ENCODE measurements at places on chromosomes 13 and 19. TPM values are rescaled to one million over a fixed set of nuclear protein-coding genes. Genes with fewer than 3 reads are reported as not detected.

DNA sequence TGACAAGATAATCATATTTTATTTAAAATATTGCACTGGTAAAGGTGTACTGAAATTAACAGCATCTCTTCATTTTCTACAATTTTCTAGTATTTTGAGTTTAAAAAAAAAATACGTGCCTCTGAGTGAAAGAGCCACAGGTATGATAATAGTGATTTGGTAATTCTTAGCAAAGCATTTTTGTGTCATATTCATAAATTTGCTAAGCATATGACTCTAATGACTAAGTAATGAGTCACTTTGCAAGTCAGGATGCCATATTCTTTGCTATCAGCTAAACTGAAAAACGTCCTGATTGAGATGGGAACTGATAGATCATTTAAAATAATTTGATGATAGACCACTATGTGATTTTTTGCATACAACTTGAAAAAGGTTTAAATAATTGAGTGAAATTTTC lies 136.1 kb upstream of the IRS2 start:
- no peak for DNase-seq

DNA sequence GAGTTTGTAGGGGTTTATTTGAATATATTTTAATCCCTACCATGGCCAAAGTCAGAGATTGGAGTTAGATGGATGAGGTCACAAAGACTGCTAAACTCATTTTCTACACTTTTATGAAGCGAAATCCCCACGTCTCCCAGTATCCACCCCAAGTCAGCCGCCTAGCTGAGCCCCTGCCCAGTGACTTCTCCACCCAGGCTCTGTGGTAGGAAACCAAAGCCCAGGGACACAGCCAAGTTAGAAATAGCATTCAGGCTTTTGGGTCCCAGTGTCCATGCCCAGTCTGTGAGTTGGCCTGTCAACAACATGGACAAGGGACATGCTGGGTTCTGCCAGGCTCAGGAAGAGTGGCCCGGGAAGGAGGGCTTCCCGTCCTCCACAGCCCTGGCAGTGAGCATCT lies 474.0 kb downstream of the FOXO1 start:
- DNase-seq, result no peak

DNA sequence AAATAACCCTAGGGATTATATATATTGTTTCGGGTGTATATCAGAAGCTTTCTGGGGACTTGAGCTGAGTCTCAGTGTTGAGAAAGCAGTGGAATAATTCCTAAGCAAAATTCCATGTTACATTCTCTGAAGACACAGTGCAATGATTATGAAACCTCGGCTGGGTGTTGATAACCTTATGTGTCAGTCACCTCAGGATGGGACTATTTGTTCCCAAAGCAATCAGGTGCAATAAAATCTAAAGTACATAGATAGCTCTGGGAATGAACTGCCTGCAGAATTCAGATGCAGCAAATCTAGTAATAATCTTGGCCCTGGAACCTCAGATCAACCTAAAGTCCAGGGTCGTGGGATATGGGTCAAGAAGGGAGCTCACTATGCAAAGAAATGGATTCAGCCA lies 53.0 kb downstream of the EDNRB start:
- no peak for DNase-seq

DNA sequence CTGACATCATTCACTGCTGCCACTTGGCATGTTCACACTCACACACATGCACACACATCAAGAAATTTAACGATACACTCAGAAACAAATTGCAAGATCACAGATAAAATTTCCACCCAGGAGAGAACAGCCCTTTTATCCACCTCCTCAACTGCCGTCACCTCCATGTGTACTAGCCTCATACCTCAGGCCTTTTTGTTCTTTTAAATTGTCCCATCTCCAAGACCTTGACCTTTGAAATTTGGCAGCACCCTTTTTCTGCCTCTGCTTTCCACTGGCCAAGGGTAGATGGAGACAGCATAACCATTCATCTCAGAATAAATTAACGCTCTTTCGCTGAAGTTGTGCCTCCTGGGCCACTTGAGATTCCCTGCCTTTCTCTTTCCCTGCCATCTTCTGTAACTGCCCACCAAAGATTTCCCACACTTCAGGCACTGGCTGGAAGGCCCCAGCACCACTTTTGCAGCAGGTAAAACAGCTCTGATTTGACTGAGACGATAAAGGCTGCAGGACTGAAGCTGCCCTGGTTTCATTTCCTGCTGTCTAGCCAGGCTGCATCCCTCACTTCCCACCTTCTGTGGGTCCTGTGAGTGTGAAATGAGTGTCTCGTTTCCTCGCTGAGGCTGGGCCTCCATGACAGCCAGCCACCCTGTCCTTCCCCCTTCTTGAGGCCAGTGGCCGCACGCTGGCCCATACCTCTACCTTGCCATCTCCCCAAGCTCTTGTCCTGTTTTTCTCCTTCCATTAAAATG lies 39.3 kb downstream of the MBNL2 start:
- DNase-seq, result no peak

DNA sequence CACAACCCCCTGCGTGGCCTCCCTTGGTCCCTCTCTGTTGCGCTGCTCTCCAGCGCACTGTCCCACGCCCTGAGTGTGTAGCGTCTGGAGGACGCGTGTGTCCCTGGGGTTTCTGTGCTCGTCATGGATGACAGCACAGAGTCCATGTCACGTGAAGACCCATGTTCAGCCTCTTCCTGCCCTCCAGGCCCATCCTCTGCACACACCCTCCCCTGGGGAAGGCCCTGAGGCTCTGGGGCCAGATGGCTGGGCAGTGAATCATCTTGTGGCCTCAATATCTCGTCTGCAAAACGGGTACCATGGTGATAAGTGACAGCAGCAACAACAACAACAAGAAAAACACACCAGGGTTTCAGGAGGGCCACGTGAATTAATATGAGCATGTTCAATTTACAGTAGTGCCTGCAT lies 71.5 kb upstream of the ARHGEF7 start:
- peak; percentile 90 for DNase-seq

- DNase-seq, result no peak
These were observed 201.5 kb downstream of the TM9SF2 start for GRCh38 chr13:99702687-99703319.

GRCh38 chr13:48746821-48747220 lies 93.1 kb downstream of the CYSLTR2 start:
- no peak for DNase-seq

DNA sequence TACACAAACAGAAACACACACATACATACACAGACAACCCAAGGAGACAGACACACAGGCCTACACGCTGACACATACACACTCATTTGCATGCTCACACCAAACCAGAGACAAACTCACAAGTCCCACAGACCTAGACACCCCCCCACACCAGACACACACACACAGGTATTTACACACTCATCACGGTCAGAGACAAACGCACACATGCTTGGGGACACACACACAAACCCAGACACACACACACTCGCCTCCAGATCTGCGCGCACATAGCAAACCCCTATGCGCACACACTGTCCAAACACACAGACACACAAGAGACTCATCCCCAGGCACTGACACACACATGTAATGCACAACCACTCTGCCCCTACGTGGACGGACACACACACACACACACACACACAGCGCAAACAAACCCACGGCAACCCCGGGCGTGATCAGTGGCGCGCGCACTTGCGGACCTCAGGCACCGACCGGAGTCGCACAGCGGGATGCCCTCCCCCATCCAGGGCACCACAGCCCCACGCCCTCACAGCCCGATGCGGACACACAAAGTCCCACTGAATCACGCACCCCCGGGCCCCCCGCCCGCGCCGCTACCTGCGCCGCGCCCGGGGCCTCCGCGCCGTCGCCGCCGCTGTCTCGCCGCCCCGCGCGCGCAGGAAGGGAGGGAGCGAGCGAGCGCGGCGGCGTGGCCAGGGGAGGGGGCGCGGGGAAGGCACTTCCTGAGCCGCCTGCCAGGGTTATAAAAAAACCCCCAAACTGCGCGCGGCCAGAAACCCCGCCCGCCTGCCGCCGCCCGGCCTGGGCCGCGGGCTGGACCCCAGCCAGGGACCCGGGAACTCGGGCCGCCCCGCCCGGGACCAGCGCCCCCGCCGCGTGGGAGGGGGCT lies at the start of gene ADAMTS10:
ADAMTS10 (minus strand) TSS at position 675 of the 895 bp plus-strand sequence. CDS start 5,005 bp downstream, outside the sequence.
- no peak for DNase-seq

DNA sequence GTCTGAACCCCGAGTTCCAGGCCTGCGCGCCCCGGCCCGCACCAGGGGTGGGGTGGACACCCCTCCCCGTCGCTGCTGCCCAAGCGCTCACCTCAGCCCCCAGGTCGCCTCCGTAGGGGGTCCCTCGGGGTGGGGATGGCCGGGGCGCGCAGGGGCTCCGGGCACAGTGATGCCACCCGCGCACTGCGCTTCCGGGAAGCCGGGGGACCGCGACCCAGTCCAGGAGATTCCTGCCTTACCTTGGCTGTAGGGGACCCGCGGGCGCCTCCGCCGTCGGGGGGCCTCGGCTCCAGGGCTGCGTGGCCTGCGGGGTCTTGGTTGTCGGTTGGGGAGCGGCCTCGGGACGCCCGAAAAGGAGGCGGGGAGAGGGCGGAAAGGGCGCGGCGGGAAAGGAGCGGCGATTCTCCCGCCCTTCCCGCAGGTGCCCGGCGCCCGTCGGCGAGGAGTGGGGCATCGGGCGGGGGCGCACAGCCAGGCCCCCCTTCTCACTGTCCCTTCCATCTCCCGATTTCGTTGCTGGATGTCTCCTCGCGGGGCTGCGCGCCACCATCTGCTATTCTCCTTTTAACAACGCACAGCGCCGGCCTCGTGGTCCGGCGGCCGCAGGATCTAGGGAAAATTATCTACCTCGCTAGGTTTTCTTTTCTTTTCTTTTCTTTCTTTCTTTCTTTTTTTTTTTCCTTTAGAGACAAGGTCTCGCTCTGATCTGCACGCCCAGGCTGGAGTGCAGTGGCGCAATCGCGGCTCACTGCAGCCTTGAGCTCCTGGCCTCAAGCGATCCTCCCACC lies at the start of gene KEAP1:
KEAP1 (minus strand) TSS at position 355 of the 788 bp plus-strand sequence. CDS start 3,323 bp downstream, outside the sequence.
- DNase-seq, result peak; percentile 23

- no peak for DNase-seq
These were observed 34.2 kb downstream of the COMP start for GRCh38 chr19:18756896-18757295.

DNA sequence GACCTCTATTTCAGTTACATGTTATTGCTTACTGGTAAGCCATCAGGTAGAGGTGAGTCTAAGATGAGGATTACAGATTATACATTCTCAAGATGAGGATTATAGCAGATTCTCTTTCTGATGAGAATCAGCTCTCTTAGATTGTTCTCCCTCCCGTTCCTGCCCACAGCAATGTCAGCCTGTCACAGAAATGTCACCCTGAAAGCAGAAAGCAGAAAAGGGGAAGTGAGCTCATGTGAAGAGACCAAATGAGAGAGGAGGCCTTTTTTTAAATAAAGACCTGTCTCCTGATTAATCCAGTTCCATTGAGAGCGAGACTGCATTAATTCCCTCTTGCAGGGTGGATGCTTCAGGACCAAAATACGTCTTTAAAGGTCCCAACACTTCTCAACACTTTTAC lies 445.6 kb downstream of the KCTD12 start:
- DNase-seq, result no peak

- no peak for DNase-seq
These were observed 153.1 kb downstream of the PCDH17 start for GRCh38 chr13:57784633-57785032.

DNA sequence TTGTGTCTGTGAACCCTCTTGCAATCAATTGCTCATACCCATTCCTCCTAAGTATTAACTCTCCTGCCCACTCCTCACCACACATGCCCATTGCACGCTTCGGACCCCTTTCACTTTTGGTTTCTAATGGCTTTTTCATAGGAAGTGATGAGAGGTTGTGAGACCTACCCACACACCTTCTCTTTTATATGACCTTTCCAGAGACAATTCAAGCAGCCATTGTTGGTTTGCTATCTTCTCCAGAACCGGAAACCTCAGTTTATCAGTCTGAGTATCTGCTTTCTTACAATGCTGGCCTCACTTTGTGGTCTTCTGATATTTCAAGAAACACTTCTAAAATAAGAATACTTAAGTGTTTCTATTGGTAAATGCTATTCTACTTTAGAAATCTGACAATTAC lies 1550.8 kb upstream of the SLC10A2 start:
- no peak for DNase-seq

DNA sequence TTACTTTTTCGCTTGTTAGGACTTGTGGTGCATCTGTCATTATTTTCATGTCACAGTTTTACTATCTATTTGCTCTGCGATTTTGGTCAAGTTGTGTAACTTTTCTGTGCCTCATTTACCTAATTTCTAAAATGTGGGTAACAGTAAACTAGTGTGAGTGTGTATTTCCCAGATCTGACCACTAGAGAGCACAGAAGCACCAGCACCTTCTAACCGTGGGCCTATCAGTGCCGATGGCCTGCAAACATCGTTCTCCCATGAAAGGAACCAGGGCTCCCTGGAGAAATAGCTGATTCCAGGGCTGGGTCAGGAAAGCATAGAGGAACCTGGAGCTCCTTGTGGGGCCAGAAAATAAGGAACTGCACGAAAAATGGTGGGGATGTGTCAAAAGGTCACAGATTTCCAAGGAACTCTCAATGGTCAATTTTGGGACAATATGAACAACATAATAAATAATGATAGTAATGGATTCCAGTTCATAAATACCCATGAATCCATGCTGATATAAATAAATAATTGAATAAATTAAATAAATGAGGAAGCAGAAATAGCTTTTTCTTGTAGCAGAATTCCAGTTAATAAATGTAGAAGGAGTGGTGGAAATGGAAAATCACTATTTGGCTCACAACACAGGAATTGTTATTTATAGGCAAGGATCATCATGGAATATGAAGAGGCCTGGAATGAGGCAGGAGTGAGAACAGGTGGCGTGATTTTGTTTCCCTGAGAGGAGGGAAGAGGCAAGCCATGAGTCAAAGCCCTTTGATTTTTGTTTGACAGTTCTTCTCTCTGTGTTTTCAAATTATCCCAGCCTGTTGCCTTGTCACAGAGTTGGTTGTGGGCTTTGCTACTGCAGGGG lies 31.1 kb downstream of the CEACAM8 start:
- peak; percentile 61 for DNase-seq

GRCh38 chr19:10826231-10826630 lies 9.8 kb downstream of the TMED1 start:
- no peak for DNase-seq

DNA sequence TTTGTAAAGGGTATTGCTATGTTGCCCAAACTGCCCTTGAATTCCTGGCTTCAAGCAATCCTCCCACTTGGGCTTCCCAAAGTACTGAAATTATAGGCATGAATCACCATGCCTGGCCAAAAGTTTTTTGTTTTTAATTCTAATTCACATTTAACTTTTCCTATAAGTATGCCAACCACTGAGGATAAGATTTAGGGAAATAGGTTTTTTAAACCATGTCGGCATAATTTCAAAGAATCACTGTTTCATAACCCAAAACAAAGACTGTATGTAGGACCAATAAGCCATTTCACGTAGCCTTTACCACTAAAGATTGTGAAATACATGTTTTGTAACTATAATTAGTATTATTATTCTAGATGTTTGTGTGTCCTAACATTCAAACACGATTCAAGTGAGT lies 8.2 kb downstream of the ZDHHC20 start:
- DNase-seq, result no peak

B3GNT3 gene
- not detected for total RNA-seq

CEACAM16 gene
- total RNA-seq, result not detected

GJB2 gene
- total RNA-seq, result 0.45 TPM

CERS1 gene
- 5.3 TPM for total RNA-seq

NTN5 gene
- not detected for total RNA-seq

CDK8 gene
- total RNA-seq, result 16.0 TPM

KIR3DL1 gene
- not detected for total RNA-seq

NKPD1 gene
- not detected for total RNA-seq

CACNG7 gene
- 0.07 TPM for total RNA-seq

NMRK2 gene
- not detected for total RNA-seq

All from A172 (cell line).